ENCODE measurements at places on chromosomes 3 and 15.

- no peak for DNase-seq
Observed at GRCh38 chr3:52073490-52073889, 17.1 kb upstream of the DUSP7 start.

GRCh38 chr15:67803996-67804843, 21.1 kb upstream of the SKOR1 start:
- DNase-seq, result no peak

DNA sequence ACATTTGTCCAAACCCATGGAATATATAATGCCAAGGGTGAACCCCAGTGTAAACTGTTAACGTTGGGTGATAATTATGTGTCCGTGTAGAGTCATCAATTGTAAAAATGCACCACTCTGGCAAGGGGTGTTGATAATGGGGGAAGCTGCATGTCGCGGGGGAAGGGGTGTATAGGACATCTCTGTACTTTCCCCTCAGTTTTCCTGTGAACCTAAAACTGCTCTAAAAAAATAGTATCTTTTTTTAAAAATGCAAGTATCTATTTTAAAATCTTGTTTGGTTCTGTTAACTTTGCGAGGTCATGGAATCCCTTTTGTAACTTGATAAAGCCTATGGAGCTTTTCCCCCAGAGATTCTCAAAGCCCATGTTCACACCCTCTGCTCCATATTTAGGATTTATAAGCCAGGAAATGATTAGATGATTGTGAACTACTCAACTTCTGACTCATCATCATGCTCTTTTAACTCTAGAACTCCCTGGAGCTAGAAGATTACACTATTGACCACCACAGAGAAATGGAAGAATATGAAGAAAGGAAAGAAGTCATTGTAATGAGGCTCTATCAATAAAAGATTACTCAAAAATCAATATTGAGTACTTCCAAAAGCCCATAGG, 56.1 kb upstream of the C3orf49 start:
- DNase-seq, result no peak

DNA sequence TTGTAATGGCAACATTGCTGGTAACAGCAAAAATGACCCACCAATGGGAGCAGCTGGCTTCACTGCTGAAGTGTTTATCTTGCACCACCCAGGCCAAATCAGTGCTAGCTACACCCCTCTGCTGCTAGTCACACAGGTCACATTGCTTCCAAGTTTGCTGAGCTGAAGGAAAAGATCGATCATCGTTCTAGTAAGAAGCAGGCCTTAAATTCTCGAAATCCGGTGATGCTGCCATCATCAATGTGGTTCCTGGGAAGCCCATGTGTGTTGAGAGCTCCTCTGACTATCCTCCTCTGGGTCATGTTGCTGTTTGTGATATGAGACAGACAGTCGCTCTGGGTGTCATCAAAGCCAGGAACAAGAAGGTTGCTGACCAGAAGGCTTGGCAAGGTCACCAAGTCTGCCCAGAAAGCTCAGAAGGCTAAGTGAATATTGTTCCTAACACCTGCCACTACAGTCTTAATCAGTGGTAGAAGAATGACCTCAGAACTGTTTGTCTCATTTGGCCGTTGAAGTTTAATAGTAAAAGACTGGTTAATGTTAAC, 21.2 kb downstream of the TM4SF4 start:
- no peak for DNase-seq

DNA sequence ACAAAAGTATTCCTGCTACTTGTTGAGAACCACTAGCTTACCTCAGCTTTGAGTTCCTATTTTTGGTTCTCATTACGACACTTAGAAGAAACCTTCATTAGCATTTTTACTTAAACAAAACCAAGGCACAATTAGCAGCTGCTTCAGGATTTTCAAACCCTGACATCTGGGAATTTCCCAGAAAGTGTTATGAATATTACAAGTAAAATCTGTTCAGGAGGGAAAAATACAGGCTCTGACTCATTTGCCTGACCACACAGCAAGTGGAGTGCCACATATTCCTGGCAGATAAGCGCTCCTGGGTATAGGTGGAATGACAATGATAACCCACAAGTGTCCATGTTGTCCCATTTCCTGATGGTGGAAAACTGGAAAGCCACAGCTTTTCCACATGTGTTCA, 10.3 kb upstream of the RFTN1 start:
- DNase-seq, result no peak

DNA sequence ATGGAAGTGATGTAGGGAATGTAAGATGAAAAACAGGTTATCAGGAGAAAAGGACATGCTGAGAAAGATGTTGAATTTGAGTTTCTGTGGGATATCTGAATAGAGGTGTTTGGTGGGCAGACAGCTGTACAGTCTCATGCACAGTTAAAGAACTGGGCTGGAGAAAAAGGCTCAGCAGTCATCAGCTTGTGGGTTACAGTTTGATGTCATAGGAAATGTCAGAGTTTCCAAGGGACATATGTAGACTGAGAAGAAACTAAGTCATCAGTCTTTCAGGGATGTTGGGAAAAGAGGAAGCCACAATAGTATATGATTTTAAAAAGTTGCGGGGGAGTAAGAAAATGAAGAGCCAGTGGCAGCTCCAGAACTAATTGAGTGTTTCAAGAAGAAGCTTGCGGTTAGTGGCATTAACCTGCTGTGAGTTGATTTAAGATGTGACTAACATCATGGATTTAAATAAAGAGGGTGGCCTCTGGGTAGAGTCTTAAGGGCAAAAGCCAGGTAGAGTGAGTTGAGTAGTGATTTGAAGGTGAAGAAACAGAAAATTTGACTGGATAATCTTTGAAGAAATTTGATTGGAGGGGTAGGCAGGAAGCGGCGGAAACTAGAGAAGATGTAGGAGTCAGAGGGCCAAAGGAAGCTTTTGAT, 24.6 kb downstream of the GORASP1 start:
- no peak for DNase-seq

GRCh38 chr15:93027413-93027812, 61.6 kb downstream of the RGMA start:
- DNase-seq, result no peak

DNA sequence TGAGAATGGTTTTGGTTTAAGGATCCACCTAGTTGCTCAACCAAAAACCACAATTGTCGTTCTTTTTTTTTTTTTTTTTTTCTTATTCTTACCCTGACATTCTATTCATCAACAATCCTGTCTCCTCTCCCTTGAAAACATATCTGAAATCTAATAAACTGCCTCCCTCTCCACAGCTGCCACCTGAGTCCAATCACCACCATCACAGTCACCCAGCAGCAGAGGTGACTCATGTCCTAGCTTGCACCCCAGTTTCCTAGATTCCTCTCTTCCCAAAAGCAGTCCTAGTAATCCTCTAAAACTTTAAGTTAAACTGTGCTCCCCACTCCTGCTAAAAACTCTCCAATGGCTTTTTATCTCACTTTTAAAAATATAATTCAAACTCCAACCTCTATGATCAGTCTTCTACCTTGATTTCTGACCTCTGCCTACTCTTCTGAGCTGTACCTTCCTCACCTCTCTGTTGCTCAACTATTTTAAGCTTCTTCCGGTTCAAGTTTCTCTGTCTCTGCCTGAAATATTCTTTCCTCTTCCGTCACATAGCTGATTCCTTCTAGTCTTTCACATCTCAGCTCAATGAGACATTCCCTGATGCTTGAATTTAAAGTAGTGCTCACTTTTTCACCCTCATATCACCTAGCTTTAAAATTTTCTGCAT, 33.7 kb upstream of the RBMS3 start:
- DNase-seq, result no peak

- DNase-seq, result peak; percentile 32
Observed at GRCh38 chr3:98732286-98733052, 30.7 kb upstream of the ST3GAL6 start.

GRCh38 chr15:77599357-77599756, 33.4 kb downstream of the LINGO1 start:
- DNase-seq, result no peak

DNA sequence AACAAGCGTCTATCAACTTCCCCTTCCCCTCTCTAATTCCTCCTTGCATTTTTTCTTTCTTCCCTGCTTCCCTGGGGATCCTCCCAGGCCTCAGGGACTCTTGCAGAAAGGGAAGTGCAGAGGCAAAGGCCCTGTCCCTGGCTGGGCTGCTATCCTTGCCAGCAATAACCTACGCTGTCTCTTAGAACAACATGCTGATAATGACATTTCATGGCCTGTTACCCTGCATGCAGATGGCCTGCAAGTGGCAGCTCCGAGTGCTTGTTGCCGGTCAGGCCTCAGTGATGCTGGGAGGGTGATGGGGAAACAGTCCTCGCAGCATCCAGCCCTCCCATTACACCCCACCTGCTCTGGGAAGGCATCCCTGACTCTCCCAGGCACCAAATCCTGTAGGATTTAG, 167.6 kb downstream of the RAB11A start:
- no peak for DNase-seq

DNA sequence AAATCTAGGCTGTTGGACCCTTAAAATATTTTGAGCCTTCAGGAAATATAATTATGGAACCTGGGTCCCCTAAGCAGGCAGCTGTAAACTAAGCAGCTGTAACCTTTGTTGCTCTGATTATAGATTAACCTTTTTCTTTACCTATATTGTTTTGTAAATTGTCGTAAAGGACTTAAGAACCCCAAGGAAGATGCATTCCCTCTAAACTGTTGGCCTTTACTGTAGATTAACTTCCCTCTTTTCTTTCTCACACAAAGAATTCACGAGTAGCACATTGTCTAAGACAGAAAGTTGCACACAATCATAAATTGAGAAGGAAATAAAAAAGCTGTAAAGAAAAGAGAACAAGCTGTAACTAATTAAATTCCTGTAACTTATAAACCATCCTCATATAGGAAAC, 877.3 kb downstream of the ROBO2 start:
- DNase-seq, result no peak

GRCh38 chr3:100402891-100403290, 1.6 kb downstream of the LNP1 start:
- DNase-seq, result no peak

GRCh38 chr15:25804451-25804850, 58.7 kb downstream of the ATP10A start:
- no peak for DNase-seq

GRCh38 chr3:171676601-171677175, 133.6 kb downstream of the PLD1 start:
- no peak for DNase-seq

GRCh38 chr3:114217266-114217665, 20.1 kb downstream of the ZNF80 start:
- no peak for DNase-seq

GRCh38 chr3:174094669-174095068, 697.1 kb downstream of the NLGN1 start:
- no peak for DNase-seq

DNA sequence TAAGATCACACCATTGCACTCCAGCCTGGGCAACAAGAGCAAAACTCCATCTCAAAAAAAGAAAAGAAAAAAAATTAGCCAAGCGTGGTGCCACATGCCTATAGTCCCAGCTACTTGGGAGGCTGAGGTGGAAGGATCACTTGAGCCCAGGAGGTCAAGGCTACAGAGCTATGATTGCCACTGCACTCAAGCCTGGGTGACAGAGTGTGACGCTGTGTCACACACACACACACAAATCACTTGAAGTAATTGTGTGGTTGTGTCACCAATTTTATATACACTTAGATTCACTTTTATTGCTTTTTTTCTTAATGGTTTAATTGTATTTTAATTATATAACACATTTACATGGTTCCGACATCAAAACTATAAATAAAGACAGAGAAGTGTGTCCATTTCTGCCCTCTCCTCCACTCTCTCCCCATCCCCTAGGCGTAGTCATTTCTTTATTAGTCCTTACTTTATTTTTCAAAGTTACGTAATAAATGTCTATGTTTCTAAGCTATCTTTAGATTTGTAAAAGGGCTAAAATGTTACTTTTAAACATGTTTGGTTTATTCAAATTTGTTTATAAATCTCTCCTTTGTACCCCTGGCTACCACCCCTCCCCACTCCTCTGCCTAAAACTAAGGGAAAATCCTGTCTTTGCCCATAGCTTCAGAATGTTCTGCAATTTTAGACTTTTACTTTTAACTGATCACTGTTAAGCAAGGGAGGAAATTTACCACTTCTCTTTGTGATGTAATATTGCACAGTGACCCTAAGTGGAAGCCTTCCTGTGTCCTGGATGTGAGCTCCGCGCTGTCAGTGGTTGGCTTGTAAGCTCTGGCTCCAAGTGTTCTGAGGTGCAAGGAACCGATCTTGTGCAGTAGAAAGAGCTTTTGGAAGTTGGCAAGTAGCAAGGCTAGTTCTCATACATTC, 10.8 kb upstream of the VILL start:
- no peak for DNase-seq
